ENCODE measurements at places on chromosomes 5 and 9.

GRCh38 chr5:180869587-180869986, 8.5 kb upstream of the ZFP62 start:
- DNase-seq, result no peak

- DNase-seq, result no peak
These were observed 56.4 kb downstream of the SH3GL2 start for GRCh38 chr9:17635115-17635890.

DNA sequence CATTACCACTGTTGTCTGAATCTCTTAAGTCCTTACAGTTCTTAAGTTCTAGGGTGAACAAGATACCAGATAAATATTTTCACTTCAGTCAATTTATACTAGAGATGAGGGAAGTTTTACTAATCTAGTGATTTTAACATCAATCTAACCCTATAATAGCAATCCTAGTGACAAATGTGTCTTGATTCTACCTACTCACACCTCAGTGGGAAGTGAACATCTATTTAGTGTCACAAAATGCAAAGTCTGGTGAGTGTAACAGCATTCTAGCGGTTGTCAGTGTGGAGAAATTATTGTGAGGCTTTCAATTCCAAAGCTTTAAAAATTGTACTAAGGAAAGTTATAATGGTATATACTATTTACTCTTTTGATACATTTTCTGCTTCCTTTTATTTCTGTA, 225.8 kb upstream of the CYLC2 start:
- no peak for DNase-seq

DNA sequence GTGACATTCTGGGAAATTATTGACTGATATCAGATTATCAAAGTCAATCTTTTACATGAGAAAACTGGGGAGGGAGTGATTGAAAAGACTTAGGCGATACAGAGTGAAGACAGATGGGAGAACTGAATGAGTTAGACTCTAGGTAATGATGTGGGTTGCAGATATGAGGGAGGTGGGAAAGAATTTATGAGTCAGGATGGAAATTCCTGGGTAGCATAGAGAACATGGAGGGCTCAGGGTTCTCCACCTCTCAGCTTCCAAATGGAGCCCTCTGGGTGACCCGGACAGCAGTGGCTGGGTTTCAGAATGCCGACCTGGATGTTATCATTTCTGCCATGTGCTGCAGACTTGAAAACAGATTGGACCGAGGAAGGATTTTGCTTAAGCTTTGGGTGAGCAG, 75.4 kb upstream of the SHB start:
- no peak for DNase-seq

DNA sequence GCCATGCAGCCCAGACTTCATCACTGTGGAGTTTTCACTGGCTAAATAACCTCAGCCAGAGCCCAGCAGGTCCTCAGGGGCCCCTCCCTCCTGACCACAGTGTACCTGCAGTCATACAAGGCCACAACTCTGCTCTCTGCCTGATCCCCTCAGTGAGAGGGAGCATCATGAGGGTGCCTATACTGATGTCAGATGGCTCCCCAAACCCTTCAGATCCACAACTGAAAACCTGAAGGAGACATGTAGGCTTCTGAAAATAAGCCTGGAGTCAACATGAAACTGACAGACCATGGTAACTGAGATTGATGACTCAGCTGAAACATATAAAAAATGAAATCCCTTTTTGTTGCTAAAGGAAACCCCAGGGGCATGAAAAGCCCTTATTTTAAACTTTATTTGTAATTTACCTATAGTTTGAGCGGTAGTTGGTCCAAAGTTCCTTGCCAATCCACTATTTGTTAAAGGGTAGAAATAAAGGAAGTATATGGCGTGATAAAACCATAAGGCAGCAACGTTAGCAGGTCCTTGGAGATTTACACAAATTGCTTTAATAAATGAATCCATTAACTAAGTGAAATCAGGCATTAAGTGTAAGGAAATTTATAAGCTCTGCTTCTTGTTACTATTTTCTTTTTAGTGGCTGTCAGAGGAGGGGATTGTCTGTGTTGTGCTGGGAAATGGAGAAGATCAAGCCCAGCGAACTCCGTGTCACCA, 68.3 kb downstream of the FGF1 start:
- no peak for DNase-seq

- no peak for DNase-seq
These were observed 23.3 kb upstream of the F2R start for GRCh38 chr5:76692651-76693050.

- no peak for DNase-seq
These were observed 3.9 kb upstream of the CFAP95 start for GRCh38 chr9:69816735-69817134.

DNA sequence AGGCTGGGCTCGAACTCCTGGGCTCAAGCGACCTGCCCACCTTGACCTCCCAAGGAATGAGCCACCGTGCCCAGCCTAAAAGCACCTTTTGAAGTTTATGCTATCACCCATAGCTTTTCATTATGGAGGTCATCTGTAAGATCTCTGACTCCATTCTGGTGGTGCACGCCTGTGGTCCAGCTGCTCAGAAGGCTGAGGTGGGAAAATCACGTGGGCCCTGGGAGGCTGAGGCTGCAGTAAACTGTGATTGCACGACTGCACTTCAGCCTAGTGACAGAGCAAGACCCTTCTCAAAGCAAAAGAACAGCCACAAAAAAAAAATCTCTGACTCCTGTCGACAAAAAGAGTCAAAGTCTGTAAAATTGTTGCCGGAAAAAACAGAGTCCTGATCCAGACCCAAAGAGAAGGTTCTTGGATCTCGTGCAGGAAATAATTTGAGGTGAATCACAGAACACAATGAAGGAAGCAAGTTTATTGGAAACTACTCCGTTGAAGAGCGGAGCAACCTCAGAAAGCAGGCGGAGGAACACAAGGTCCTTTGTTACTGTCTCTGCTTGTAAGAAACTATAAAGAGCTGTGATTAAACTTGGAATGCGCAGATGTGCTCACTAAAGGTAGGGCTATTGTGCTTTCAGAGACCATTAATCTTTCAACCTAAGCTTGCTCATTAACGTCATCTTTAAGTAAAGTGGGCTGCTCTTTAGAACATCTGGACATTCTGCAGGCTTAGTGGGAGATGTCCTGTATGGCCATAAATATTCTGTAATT, 2.0 kb upstream of the HAUS6 start:
- DNase-seq, result no peak

GRCh38 chr5:86865256-86865785, 247.6 kb downstream of the COX7C start:
- DNase-seq, result no peak
